ENCODE measurements at places on chromosomes 7 and 10.

- DNase-seq: no peak
These were observed 184.6 kb downstream of the RAMP3 start for GRCh38 chr7:45342236-45342635.

- DNase-seq: no peak
These were observed 15.8 kb downstream of the PAX2 start for GRCh38 chr10:100761191-100761590.

DNA sequence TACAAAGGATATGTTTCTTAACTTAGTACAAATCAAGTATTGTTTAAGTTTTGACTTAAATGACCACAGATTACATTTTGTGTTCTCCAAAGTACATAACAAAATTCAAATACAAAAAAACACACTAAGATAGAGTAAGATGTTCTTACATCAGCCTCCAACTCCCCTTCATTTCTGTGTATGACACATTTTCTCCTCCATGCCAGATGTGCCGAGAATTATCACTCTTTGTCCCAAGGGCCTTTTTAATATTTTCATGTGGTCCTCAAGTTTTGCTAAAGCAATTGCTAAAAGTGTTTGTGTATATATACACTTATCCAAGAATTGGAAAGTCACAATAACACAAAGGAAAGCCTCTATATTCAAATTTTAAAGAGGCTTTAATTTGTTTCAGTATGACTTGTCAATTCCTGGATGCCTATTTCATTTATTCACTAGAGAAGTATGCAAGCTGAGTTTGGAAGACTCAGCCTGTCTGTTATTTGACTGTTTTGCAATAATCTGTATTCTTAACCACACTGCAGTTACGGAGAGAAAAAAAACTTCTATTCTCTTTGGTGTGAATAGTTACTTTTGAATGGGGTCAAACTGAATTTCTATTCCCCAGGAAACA lies 586.4 kb upstream of the SEMA3D start:
- no peak for DNase-seq

DNA sequence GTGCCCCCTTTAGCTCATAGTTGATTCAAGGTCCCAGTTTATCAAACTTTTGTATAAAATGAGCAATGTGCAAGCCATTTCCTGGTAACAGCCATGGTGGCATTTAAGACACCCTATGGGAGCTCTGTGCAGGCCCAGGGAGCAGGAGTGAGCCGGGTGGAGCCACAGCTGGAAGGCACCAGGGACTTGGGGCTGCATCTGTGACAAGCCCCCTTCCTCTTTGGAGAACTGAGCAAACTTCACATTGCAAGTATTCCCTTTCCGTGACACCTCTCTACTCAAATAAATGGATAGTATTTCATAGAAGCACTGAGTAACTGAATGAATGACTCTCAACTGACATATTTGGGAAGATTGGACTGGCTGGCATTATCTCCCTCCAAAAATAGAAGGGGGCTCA lies 558.7 kb upstream of the FOXK1 start:
- DNase-seq: no peak

GRCh38 chr7:47778153-47778661 lies 170.1 kb downstream of the PKD1L1 start:
- DNase-seq: no peak

DNA sequence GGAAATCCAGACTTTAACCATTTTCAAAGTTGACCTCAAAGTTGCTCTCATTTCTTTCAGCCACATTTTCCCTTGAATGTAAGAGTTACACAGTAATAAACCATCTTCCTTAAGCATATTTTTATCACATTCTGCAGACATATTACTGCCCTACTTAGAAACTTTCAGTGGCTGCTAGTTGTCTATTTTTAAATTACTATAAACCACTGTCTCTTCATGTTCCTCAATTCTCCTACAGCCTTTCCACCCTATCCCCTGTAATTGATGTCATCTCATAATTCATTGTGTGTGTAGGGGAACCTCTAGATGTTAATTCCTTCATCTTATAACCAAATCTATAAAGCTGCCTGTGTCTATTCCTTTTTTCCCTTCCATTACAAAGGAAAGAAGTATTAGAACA lies 78.1 kb upstream of the STRIP2 start:
- DNase-seq: no peak

DNA sequence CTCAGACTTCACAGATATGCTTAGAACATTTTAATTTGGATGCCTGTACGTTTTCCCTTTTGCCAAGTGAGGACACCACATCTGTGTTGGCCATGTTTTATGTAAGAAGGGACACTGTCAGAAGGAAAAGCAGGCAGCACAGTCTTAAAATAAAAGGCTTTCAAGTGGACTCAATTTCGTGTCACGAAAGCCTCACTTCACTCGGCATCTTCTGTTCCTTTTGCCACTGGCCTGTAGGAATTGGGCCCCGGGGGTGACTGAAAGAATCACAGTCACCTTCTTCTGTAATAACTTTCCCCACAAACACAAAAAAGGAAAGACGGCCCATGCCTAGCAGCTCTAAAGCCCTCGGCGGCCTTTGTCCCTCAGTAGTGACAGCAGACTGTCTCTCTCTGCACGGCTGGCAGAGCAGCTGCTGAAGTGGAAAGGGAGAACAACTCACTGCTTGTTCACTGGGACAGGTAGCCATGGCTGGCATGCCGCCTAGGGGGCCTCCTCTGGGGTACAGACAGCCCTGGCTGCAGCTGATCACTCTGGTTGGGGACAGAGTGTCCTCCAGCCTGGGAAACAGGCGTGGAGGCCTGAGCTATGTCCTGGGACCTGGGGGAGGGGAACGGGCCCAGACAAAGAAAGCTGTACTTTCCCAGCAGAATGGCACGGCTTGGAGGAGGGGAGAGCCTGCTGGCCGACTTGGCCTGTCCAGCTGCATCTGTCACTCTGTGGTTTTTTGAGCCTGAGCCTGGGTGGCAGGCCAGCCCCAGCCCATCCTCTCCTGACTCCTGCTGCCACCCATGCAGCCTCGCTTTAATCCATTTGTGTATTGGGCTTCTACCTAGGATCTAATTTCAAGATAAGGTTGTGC lies 4.4 kb downstream of the RASSF4 start:
- no peak for DNase-seq

DNA sequence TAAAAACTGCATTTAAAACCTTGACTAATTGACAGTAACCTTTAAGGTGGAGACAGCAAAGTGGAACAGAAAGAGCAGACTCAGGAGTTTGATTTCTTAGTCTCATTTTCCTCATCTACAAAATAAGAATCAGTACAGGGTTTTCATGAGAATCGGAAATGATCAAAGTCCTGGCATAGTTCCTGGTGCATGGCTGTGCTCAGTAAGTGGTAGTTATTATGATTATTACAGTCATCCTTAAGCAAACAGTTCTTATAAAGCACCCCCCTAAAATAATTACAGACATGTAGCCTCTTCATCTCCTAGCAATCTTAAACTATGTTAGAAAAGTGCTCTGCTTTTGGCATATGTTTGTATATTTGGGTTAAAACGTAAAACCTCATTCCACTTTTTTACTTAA lies 18.0 kb downstream of the NEBL start:
- no peak for DNase-seq

DNA sequence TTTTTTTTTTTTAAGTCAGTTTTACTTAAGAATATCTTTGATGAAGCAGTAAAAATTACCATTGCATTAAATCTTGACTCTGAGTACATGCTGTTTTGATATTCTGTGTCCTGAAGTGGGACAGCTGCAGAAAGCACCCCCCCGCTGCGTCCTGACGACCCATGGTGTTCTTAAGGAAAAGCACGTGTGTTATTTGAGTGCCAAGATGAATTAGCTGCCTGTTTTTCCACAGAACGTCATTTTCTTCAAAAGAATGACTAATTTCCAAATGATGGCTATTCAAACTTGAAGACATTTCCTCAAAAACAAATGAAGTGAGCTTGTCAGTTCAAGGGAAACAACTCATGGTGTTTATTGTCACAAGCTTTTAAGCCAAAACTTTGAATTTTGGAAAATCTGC lies 45.9 kb downstream of the CREM start:
- DNase-seq: no peak

DNA sequence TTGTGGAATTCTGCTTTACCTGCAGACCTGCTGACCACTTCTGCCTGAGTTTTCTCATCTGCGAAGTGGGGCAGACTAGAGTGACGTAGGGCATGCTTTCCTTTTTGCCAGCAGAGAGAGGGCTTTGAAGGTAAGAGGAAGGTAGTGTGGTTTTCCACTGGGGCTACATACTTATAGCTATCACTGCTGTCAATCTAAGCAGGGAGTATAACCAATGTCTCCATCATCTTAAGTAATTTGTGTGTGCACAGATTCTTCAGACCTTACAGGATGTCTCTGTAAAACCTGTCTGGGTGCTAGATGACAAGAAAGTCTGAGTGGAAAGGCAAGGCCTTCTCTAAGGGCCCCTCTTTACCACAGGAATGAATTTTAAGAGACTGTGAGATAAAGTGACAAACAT lies 106.8 kb downstream of the RBM20 start:
- no peak for DNase-seq

- peak; percentile 37 for DNase-seq
These were observed 101.6 kb downstream of the HECTD2 start for GRCh38 chr10:91511549-91512330.

DNA sequence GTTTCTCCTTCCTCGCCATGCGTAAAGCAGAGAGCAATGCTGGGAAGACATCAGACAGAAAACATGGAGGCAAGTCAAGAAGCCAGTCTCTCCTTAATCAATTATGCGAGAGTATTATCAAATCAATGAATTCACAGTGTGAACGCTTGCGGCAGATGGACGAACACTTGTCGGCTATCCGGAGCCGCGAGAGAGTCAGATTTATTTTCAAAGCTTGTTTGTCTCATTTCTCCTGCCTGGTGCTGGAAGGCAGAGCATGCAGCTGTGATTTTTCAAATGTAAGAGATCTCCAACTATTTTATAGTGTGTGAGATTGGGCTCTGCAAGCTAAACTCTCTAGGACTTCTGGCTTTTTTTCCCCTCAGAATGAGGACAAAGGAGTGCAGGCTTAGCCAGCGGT lies 252.3 kb downstream of the SNX10 start:
- no peak for DNase-seq

GRCh38 chr10:72744566-72744965 lies 52.6 kb downstream of the MCU start:
- DNase-seq: no peak

- DNase-seq: no peak
These were observed 139.4 kb downstream of the ITGB8 start for GRCh38 chr7:20470082-20470481.

GRCh38 chr7:33452805-33453502 lies 323.6 kb downstream of the BBS9 start:
- no peak for DNase-seq

GRCh38 chr7:131254211-131254610 lies 73.5 kb upstream of the MKLN1 start:
- DNase-seq: no peak

GRCh38 chr7:2608921-2609411 lies 22.8 kb upstream of the TTYH3 start:
- DNase-seq: no peak

DNA sequence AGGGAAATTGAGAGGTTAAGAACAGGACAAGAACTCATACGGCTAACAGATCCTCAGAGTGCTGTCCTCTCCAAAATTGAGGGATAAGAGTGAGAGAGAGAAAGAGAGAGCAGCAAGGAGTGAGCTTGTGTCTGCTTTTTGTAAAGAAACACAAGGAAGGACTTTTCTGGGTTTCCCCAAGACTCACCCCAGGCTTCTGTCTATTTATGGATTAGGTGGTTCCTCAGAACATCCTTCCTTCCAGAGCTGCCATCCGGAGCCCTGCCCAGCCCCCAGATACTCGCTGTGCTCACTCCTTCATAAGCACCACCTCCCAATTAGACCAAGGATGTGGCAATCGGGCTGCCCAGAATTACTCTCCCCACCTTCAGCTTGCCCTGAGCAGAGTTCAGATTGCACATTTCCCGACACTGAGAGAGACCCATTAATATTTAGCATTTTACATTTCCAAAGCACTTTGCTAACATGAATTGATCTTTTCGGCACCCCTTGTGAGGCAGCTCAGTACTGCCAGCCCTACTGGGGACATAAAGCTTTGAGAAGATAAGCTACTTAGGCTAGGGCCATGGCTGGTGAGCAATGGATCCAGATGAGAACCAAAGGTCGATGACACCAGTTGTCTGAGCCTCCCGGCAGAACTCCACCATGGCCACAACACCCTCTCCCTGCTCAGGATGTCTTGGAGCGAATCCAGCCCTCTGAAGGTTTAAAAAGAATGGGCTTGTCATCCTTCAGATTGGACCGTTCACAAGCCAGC lies 19.2 kb upstream of the R3HCC1L start:
- no peak for DNase-seq

DNA sequence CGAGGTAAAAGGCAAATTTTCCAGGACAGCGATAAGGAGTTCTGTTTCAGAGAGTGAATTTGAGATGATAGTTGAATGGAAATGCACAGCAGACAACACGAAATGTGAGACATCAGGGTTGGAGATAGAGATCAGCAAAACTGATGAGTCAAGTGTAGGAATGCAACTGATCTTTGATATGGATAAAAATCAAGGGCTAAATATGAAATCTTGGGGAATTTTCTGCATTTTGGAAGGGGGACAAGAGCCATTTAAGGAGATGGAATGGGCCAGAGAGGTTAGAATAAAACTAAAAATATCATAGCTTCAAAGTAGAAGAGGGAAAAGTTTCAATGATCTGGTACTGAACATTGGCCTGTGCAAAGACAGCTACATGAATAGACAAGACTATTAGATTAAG lies 11.5 kb downstream of the CISD1 start:
- DNase-seq: no peak

DNA sequence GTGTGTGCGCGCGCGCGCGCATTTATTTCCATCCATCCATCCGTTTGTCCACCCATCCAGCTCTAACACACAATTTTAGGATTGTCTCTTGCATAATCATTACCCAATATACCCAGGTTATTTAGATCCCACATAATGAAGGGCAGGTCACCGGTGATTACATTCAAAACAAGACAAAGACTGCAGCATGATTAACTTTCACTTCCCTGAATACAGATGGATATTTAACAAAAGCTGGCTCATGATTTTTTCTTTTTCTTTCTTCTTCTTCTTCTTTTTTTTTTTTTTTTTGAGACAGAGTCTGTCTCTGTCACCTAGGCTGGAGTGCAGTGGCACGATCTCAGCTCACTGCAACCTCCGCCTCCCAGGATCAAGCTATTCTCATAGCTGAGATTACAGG lies 86.2 kb downstream of the SH3PXD2A start:
- DNase-seq: no peak

DNA sequence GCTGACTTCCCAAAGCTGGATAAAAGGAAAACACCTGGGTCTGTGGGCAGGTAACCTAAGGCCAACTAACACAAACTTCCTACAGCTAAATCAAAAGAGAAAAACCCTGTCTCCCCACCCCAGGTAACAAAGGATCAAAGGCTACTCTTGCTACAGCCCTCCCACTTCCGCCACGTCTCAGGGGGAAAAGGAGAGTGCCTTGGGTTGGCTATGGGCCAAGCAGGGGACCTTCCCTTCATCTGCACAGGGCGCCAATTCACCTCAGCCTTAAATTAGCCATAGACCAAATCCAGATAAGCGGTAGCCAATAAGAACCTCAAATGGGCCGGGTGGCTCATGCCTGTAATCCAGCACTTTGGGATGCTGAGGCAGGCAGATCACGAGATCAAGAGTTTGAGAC lies 69.1 kb upstream of the LANCL2 start:
- DNase-seq: no peak

- no peak for DNase-seq
These were observed 198.0 kb downstream of the CSTF2T start for GRCh38 chr10:51501396-51501795.

Measured in RKO (cell line).